ENCODE measurements at places on chromosomes 6 and 20.

DNA sequence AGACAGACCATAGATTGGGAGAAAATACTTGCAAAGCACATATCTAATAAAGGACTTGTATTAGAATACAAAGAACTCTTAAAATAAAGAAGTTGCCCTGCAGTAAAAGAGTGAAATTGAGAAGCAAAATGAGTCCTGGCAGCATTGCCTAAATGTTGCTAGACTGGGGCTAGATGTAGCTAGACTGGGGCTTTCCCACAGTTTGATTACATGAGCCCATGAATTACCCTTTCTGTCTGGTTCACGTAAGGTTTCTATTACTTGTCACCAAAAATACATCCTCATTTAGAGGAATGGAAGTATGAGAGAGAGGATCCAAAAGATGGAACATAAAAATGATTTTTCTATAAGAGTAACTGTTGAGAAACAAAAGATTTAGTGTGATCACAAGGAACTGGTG, 57.6 kb upstream of the CCDC28A start:
- no peak for DNase-seq

- DNase-seq: peak; percentile 66
These were observed 637 bp downstream of the ARID1B start for GRCh38 chr6:156777577-156778453.

- DNase-seq: peak; percentile 62
These were observed 145.6 kb upstream of the MANEA start for GRCh38 chr6:95431637-95432228.

DNA sequence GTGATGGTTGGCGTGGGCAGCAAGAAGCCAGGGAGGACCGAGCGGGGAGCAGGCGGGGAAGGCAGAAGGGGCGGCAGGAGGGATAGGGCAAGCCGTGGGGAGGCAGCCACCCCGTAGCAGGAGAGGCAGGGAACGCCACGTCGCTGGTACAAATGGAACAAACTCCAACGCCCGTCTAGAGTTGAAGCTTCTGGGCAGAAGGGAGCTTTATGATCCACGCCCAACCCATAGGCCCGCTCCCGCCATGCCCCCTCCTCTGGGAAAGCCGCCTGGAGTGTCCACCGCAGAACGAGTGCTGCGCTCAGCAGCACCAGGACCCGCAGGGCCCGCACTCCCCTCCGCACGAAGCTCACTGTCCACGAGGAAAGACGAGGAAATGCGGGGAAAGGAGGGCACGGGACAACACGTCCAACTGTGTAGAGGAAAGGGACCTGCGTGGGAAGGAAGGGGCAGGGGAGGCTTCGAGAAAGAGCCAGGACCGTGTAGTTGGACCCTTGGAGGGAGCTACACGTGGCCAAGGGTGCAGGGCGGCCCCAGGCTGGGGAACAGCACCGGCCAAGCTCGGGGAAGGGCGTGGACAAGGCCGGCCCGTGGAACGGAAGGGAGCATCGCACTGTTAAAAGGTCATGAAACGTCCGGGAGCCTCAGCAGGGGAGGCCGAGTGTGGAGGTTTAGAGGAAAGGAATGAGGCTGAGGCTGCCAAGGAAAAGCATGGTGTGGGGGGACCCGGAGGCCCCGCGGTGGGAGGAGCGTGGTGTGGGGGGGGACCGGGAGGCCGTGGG, 204.0 kb downstream of the DLL1 start:
- peak; percentile 16 for DNase-seq

DNA sequence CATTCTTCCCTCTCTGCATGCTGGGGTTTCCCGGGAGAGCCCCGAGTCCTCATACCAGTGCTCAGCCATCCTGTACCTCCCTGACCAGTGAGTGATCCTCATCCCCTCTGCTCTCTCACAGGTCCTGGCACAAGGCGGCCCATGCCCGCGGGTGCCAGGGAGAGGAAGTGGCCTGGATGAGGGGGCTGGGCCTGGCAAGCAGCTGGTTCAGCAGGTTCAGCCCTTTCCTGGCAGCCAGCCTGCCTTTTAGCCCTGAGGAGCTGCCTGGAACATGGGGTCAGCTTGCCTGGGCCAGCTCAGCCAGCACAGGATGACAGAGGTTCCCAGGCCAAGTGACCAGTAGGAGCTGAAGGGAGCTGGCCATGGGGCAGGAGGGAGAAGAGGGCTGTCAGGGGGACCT, 10.9 kb downstream of the MOCS1 start:
- peak; percentile 58 for DNase-seq

DNA sequence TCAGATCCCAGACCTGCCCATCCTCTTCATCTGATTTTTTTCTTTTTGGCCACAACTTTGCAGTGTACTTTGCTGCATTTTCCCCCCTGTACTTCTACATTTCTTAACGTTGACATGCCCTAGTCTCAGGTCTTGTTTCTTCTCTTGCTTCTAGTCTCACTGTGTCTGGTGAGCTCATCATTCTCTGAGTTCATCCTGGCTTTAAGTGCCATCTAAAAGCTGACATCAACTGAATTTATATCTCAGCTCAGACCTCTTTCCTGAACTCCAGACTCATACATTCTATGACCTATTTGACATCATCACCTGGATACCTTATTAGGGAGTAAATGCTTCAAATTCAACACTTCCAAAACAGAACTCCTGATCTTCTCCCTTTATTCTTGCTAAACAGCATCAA, 48.9 kb downstream of the TINAG start:
- DNase-seq: no peak

GRCh38 chr20:62254021-62254724, 15.9 kb downstream of the OSBPL2 start:
- DNase-seq: no peak

- no peak for DNase-seq
These were observed 168.3 kb upstream of the ECI2 start for GRCh38 chr6:4303638-4304037.

- DNase-seq: no peak
These were observed 18.0 kb upstream of the BCAS1 start for GRCh38 chr20:54088430-54088829.

GRCh38 chr6:14804785-14805210, 441.1 kb upstream of the JARID2 start:
- DNase-seq: peak; percentile 91

DNA sequence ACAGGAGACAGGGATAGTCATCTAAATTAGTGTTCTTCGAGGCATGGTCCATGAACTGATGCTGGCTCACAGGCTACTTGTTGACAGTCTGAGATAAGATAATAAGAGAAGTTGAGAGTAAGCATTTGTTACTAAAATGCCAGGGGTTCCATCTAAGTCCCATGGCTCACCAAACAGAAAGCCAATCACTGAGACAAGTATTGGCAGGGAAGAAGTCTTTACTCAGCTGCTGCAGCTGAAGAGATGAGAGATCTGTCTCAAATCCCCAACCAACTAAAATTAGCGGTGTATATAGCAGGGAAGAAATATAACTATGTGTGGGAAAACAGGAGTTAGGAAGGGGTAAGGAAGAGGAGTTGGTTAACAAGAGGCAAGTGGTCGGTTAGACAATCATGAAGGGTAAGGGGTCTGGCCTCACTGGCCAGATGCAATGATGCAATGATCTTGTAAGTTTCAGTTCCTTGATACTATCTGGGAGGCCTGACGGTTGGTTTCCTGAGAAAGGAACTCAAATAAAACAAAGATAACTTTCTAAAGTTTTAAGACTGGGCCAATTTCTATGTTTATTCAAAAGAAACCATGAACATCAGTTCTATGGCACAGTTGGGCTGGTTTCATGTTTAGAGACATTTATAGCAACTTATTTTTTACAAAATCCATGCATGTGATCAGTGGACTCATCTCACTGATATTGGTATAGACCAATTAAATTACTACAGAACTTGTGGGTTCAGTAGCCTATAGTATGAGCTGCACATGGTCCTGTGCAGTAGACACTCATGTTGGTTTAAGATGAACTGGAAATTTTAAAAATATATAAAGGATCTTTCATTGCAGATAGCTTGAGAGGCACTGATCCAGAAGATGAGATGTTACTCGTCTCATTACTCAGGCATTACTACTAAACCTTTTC, 9.9 kb upstream of the HEBP2 start:
- DNase-seq: no peak

DNA sequence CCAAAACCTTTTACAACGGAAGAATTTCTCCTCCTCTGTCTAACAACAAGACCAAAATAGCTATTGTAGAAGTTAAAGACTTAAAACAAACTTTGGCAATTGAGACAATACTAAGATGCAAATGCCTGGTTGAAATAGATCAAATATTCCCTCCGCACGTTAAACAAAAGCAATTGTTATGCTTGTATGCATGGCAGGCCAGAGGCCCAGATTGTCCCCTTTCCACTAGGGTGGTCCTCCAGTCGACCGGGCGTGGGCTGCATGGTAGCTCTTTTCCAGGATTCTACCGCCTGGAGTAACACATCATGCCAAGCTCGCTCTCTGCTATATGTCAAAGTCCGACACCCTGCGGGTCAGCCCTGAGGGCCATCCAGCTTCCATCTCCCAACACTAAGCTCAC, 234.7 kb downstream of the RNGTT start:
- no peak for DNase-seq

Data from testis (tissue), 5 donors.